Stimulated activated CD4-positive, alpha-beta T cell treated with anti-CD3 and anti-CD28 coated beads, Interleukin-1b, Interleukin-23, amount 100 ng/mL, for 24 hours (primary cell): ENCODE measurements at places on chromosomes 7 and 10.

GRCh38 chr10:60607372-60607771 lies 170.9 kb upstream of the CDK1 start:
- no peak for DNase-seq

DNA sequence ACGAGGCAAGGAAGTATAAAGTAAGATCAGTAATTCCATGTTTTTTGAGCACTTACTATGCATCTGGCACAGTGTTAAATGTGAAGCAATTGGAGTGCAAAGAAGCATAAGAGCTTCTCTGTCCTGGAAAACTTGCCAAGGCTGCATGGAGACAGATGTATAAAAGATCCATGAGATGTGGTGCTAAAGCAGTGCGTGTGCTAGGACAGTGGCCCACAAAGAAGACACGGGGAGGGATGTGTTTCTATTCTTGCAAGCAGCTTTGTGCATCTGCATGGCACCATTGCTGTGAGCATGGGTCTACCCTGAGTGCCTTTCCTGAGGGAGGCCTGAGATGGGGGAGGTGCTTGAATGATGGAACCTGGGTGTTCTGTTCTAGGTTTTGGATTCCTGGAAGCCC lies 5.1 kb upstream of the CDHR3 start:
- DNase-seq: no peak

DNA sequence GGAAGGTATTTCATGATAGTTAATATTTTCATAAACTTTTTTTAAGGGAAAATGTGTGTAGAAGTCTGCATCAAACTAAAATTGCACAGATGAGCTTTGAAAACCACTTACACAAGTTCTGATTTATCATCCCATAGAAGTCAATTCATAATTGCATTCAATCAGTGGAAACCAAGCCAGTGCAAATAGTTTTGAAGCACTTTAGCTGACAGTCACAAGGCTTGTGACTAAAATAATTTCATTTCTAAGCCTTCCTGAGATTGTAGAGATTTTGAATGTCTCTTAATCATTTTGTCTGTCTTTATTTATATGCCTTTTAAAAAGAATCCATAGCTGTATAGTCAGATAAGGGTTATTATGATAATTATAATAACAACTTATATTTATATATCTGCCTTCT lies 41.4 kb downstream of the EXOC4 start:
- no peak for DNase-seq

DNA sequence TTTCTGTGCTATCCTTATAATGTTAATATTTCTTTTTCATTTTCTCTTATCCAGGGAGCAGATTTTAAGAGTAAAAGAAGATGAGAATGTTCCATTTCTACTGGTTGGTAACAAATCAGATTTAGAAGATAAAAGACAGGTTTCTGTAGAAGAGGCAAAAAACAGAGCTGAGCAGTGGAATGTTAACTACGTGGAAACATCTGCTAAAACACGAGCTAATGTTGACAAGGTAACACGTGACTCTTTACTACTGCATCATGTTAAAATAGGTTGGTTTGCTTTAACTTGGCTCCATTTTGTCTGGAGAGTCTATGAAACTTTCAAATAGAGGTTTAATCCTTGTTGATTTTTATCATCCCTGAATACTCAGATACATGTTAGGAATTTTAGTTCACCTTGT lies 73.3 kb downstream of the RALA start:
- no peak for DNase-seq

GRCh38 chr7:51606601-51607154 lies 290.1 kb upstream of the COBL start:
- no peak for DNase-seq

DNA sequence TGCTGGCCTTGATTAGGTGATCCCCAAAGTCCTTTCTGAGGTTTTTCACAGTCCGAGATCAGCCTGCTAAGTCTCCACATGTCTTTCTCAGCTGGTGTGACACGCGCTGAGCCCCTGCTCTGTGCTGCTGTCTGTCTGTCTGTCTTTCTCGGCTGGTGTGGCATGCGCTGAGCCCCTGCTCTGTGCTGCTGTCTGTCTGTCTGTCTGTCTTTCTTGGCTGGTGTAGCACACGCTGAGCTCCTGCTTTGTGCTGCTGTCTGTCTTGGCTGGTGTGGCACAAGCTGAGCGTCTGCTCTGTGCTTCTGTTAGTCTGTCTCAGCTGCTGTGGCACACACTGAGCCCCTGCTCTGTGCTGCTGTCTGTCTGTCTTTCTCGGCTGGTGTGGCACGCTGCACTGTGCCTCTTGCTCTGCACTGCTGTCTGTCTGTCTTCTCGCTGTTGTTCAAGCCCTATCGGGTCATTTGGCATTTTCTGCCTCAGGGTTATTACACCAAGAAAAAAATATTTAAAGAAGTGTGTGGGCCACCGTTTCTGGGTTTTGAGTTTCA lies 217.3 kb upstream of the SHH start:
- no peak for DNase-seq

DNA sequence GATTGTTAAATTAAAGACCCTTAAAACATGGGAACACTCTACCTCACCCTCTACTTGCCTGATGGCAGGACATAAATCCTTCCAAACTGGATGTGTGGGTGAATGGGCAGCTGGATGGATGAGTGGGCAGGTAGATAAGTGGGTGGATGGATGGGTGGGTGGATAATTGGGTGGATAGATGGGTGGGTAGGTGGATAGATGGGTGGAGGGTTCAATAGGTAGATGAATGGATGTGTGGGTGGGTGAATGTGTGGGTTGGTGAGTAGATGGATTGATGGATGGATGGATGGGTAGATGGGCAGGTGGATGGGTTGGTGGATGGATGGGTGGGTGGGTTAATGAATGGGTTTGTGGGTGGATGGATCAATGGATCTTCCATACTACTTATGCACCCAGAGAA lies 18.9 kb upstream of the FFAR4 start:
- DNase-seq: no peak

- DNase-seq: no peak
Measured at GRCh38 chr10:102554531-102554930, 50.8 kb downstream of the SUFU start.
